ENCODE measurements at places on chromosomes 13 and 19. TPM values are rescaled to one million over a fixed set of nuclear protein-coding genes. Genes with fewer than 3 reads are reported as not detected.

- DNase-seq = no peak
Observed at GRCh38 chr13:34738254-34738992, 203.6 kb upstream of the NBEA start.

- DNase-seq = peak; percentile 7
Observed at GRCh38 chr13:89554801-89555200, 1792.7 kb upstream of the MIR17HG start.

DNA sequence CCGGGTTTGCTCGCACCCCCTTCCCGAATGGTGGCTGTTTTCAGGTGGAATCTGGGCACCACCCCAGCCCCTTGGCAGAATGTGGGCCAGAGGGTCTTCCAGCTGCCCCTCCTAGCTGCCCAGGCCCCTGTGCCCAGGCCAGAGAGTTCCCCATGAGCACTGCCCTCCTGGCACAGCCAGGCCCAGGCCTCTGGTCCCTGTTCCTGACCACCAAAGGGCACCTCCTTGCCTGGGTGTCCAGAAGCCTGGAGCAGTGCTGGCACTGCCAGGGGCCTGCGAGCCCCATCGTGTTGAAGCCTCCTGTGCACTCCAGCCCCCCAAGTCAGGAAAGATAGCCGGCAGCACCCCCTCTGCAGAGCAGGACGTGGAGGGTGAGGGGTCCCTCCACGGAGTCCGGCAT is 23.4 kb downstream of the PIAS4 start:
- DNase-seq = no peak

- DNase-seq = no peak
Observed at GRCh38 chr13:80121038-80121437, 219.9 kb downstream of the SPRY2 start.

DNA sequence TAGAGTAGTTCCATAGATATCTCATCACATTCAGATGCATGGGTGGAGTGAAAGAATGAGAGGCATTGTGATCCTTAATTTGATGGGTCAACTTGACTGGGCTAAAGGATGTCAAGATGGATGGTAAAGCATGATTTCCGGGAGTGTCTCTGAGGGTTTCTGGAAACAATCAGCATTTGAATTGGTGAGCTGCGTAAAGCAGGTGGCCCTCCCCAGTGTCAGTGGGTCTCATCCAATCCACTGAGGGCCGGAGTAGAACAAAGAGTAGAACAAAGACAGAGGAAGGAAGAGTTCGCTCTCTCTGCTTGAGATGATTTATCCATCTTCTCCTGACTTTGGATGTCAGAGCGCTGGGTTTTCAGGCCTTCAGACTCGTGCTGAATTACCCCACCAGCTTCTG is 43.1 kb downstream of the SERP2 start:
- DNase-seq = no peak

- DNase-seq = no peak
Observed at GRCh38 chr13:86445672-86446071, 646.5 kb upstream of the SLITRK6 start.

GRCh38 chr13:37148501-37148900 is 43.0 kb upstream of the CSNK1A1L start:
- no peak for DNase-seq

DNA sequence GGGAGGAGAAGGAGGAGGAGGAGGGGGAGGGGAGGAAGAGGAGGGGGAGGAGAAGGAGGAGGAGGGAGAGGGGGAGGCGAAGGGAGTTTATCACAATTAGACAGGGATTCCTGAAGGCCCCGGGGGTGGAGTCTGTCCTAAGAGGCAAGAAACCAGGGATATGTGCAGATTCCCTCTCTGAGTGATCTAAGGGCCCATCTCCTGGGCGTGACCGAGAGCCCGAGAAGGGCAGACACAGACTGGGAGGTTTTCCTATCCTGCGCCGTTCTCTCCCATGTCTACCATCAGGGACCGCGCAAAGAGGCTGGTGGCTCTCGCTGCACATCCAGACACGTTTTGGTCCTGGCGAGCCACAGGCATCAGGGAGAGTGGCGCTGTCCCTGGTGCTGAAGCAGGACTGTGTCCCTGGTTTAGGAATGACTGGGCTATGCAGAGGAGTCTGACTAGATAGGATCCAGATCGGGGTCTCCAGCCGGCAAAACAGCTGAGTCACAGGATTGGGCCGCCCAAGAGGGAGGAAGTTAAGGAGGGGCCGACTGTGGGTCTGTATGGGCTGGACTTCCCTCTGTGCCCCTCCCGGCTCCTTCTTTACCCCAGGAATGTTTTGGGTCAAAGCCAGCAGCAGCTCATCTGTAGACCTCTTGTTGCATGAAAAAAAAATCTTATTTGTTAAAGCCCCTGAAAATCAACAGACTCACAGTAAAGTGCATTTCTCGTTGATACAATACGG is 17.9 kb upstream of the ZNF175 start:
- peak; percentile 39 for DNase-seq

DNA sequence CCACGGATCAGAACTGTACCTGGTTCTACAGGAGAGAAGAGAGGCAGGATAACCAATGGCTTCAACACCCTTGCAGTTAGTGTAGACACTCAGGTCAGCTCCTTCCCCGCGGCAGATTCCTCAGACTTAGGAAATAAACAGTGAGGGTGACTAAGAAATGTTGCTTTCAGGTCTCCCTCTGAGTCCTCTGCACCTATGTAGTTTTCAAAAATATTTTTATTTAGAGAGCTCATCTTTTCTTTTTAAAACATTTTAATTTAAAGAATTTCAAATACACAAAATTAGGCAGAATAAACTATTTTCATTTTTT is 195.2 kb downstream of the KLF12 start:
- DNase-seq = no peak

GRCh38 chr19:639253-640160 is at the start of gene FGF22:
TSS of gene FGF22 (plus strand) at chr19:639879. CDS start at chr19:639926, 47 bp downstream.
- peak; percentile 44 for DNase-seq

DNA sequence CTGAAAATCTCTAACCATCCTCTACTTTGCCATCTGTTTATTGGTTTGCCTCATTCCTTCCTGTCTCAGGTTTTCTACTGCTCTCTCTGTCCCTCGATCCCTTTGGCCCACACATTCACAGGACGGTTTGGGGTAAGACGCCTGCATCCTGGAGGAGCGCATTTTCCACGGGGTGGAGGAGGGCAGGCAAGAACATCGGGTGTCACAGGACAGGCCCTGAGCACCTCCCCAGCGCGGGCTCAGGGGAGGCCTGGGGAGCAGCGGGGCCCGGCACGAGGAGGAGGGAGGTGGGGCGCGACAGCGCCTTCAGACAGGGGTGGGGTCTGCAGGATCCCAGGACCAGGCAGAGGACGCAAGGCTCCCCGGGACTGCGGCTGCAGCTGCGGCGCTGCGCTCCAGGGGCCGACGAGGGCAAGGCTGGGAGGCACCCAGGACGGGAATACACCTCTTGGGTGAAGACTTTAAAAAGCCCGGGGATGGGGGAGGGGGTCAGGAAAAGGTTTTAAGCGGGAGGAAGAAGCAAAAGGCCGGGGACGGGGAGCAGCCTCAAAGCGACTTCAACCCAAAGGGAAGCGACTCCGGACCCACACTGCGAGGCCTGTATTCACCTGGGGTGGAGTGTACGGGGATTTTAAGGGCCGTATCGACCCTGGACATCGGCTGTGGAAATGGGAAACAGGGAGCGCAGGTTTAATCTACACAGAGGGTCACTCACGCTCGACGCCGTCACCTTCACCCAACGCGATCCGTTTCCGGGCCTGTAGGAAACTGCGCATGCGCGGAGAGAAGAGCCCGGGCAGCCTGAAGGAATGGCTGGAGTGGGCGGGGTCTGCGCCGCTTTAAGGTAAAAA is at the start of gene ZNF415:
TSS of gene ZNF415 (minus strand) at position 770 of the 851 bp plus-strand sequence. CDS start 10,234 bp downstream, outside the sequence.
- DNase-seq = no peak

DNA sequence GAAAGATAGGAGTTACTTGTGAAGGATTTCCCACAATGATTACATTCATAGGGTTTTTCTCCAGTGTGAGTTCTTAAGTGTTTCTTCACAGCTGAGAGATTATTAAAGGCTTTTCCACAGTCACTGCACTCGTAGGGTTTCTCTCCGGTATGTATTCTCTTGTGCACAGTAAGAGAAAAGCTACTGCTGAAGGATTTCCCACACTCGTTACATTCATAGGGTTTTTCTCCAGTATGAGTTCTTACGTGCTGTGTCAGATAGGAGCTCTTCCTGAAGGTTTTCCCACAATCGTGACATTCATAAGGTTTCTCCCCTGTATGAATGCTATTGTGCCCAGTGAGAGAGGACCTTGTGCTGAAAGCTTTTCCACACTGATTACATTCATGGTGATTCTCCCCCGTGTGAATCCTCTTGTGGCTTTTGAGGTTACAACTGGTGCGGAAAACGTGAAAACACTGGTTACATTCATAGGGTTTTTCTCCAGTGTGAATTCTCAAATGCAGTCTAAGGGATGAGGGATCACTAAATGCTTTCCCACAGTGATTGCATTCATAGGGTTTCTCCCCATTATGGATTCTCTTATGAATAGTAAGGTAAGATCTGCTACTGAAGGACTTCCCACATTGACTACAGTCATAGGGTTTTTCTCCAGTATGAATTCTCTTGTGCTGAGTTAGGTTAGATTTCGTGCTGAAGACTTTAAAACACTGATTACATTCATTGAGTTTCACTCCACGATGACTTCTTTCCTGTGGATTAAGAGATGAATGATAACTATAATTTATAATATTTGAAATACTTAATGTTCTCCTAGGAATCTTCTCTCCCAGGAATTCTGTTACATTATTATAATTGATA is 20.6 kb downstream of the ZNF558 start:
- DNase-seq = no peak

- no peak for DNase-seq
Observed at GRCh38 chr13:27860743-27861142, 59.1 kb upstream of the PDX1 start.

- DNase-seq = no peak
Observed at GRCh38 chr19:12133069-12133468, 7.1 kb downstream of the ZNF20 start.

The AZU1 gene
- not detected for total RNA-seq

The AXL gene
- total RNA-seq = 0.31 TPM

The APLP1 gene
- total RNA-seq = 2.9 TPM

The ZNF90 gene
- total RNA-seq = 3.8 TPM

The LGALS7 gene
- not detected for total RNA-seq

The VSTM1 gene
- total RNA-seq = not detected

The NANOS3 gene
- total RNA-seq = not detected

The OR7D2 gene
- not detected for total RNA-seq

The ZNF579 gene
- 1.7 TPM for total RNA-seq

The SYNGR4 gene
- total RNA-seq = not detected

The CEBPA gene
- 103 TPM for total RNA-seq

The ADGRE1 gene
- not detected for total RNA-seq

The UBE2L5 gene
- 0.22 TPM for total RNA-seq

The ETV2 gene
- total RNA-seq = 0.20 TPM

The USHBP1 gene
- 0.13 TPM for total RNA-seq

Data from HepG2 (cell line).